Thoracic aorta (tissue), 2 donors: ENCODE measurements at places on chromosomes 3 and 15. TPM values are rescaled to one million over a fixed set of nuclear protein-coding genes. Genes with fewer than 3 reads are reported as not detected.

Gene TGM4
- total RNA-seq = not detected

DNA sequence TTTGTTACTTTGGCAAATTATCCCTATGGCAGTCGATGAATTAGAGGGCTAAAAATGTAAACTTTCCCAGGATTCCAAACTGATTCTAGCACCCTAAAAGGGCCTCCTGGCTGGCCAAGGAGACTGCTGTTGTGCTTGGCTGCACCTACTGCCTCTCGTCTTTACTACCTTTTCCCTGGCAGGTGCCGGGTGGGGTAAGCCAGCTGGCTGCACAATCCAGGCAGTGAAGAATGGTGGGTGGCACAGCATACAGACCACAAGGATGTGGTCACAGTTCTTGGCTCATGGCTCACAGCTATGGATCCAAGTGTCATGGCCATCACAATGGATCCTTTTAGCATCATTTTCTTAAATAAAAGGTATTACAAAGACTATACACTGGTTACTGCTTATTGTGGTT, 20.7 kb upstream of the SLC25A26 start:
- no peak for DNase-seq

GRCh38 chr3:11140713-11141104, 13.6 kb upstream of the HRH1 start:
- DNase-seq = no peak

- no peak for DNase-seq
These were observed 149.0 kb downstream of the USP13 start for GRCh38 chr3:179801856-179802255.

DNA sequence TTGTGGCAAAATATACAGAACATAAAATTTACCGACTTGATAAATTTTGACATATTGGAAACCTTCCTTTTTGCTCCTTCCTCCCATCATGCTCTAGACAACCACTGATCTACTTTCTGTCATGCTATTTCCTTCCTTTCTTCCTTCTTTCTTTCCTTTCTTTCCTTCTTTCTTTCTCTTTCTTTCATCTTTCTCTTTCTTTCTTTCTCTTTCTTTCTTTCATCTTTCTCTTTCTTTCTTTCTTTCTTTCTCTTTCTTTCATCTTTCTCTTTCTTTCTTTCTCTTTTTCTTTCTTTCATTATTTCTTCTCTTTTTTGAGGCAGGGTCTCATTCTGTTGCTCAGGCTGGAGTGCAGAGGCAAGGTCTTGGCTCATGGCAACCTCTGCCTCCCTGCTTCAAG, 8.9 kb upstream of the TMEM45A start:
- no peak for DNase-seq

GRCh38 chr3:58272891-58273290, 33.2 kb upstream of the RPP14 start:
- no peak for DNase-seq

GRCh38 chr15:68595260-68595564, 16.4 kb downstream of the CORO2B start:
- no peak for DNase-seq

DNA sequence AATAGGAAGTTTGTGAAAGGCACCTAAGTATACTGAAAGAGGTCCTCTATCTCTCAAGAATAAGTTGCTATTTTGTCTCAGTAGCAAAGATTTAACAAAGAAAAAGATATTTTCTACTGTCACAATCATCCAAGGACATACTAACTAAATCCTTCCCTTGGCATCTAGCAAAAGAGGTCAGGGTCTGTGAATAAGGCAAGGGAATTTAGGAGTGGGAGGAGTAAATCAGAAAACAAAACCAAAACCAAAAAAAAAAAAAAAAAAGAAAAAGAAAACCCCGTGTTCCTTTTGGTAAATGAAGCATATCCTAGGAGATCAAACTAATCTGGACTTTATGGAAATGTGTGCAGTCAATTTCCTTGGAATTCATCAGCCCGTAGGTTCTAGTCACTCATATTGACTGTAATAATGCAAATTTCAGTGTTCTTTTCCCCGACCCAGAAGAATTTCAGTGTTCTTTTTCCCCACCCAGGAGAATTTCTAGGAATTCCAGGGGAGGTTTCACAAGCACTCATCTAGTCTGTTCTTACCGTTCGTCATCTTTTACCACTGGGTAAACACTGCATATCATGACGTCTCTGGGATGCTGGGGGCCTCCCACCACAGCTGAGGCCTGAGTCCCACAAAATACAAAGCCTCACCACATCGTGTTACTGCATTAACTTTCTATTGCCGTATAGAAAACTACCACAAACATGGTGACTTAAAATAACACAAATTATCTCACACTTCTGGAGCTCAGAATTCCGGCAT, 113.8 kb upstream of the CCDC54 start:
- no peak for DNase-seq
